SJCRH30 (cell line): ENCODE measurements at places on chromosomes 16 and 17.
A peak's percentile ranks its signal among the peaks of the same experiment; 100 is the strongest.

GRCh38 chr17:12089809-12090384, 69.2 kb downstream of the MAP2K4 start:
- no peak for DNase-seq

- DNase-seq, result peak; percentile 67
Measured at GRCh38 chr16:75385507-75386152, 47.7 kb downstream of the CFDP1 start.

- no peak for DNase-seq
Measured at GRCh38 chr16:51697454-51697853, 546.4 kb upstream of the SALL1 start.

DNA sequence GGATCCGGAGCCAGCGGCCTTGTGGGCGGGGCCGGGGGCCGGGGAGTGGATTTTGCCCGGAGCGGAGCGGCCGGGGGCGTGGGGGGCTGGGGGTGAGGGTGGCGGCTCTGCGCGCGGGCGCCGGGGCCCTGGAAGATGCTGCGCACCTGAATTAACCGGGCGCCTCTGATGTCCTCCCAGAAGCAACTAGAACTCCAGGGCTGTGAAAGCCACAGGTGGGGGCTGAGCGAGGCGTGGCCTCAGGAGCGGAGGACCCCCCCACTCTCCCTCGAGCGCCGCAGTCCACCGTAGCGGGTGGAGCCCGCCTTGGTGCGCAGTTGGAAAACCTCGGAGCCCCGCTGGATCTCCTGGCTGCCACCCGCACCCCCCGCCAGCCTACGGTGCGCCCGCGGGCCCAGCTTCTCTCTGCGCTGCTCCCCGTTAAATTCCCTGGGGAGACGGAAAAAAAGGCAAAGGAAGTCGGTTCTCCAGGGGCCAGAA, 549 bp downstream of the SLC26A11 start:
- no peak for DNase-seq
